ENCODE measurements at places on chromosomes 2 and 18.
A peak's percentile ranks its signal among the peaks of the same experiment; 100 is the strongest.

GRCh38 chr2:206820807-206821206 is 55.4 kb downstream of the FASTKD2 start:
- no peak for DNase-seq

- DNase-seq = no peak
These were observed 68.2 kb upstream of the NOSTRIN start for GRCh38 chr2:168734199-168734760.

DNA sequence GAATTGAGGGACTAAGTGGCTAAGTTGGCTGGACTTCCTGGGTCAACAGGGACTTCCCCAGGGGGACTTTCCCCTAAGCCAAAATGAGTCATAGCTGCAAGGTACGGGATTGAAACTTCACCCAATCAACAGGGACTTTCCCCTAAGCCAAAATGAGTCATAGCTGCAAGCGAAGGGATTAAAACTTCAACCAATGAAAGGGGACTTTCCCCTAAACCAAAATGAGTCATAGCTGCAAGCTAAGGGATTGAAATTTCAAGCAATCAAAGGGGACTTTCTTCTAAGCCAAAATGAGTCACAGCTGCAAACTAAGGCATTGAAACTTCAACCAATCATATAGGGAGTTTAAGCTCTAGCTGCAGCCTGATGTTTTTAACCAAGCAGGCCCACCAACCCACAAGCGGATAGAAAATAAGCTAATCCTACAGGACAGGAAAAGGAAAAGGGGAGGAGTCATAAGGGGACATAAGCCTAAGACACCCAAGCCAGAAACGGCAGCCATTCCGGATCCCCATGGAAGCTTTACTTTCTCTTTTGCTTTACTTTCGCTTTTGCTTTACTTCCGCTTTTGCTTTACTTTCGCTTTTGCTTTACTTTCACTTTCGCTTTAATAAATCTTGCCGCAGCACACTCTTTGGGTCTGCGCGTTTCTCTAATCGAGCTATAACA is 1375.4 kb upstream of the CELF4 start:
- peak; percentile 26 for DNase-seq

GRCh38 chr2:78262713-78263375 is 740.7 kb upstream of the LRRTM4 start:
- no peak for DNase-seq

DNA sequence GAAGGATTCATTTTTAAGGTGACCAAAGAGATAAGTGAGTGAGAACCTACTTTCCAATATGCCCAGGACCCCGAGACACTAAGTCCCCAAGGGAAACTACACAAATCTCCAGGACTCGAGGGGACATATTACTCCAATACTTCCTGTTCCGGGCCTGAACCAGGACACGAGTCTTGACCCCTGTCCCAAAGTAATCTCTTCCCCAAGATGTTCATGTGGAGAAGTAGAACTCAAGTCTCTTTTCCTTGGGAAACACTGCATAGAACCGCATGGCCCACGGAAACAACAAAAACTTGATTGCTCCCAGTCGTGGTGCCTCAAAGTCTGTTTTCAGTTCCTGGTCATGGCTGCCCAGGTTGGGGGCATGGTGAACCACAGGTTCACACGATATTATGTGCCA is 87.2 kb upstream of the ZEB2 start:
- DNase-seq = no peak

DNA sequence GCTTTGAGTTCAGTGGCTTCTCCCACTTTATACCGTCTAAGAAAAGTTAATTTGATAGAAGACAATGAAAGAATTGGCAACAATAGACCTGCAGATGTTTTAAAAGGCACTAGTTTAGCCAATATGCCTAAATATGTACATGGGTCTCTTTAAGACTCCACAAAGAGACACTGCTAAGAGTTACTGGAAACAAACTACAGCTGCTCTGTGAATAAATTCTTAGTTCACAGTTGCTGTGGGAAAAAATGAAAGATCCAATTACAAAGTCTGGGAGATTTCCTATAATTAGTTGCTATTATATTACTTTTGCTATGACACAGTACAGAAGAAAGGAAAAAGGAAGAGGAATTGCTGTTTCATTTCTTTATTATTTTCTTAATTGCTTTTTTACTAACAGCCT is 34.3 kb downstream of the SCN9A start:
- DNase-seq = no peak

DNA sequence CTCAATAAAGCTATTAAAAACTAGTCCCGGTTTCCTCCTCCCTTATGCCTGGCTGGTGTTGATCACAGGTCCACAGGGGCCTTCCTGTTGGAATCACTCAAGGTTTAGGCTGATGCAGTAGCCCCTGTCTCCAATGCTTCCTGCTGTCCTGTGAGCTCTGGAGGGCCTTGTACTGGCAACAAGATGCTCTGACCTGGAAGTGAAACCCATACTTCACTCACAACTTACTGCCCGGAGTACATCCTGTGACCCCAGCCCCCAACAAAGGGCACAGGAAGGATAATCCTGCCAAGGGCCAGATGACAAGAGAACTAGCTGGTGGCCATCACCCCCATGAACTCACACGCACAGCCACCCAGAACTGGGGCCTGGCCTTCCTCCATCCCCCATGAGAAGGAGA is 50.3 kb downstream of the ZBTB7C start:
- no peak for DNase-seq

GRCh38 chr2:122707224-122707824 is 951.9 kb downstream of the TSN start:
- no peak for DNase-seq

Data from fibroblast of skin of abdomen (primary cell).